Tibial nerve (tissue), 4 donors: ENCODE measurements at places on chromosomes 6 and 20. TPM values are rescaled to one million over a fixed set of nuclear protein-coding genes. Genes with fewer than 3 reads are reported as not detected.

GRCh38 chr6:36955671-36956445 is 1.3 kb downstream of the PI16 start:
- H3K27ac ChIP-seq: no peak overlapping the region
- H3K4me1 ChIP-seq: peaks cover 11% of the 10 kb centered on the region
- H3K36me3 ChIP-seq: no peaks in the 10 kb centered on the region
- no peak for DNase-seq
- no peak overlapping the region for H3K4me3 ChIP-seq

DNA sequence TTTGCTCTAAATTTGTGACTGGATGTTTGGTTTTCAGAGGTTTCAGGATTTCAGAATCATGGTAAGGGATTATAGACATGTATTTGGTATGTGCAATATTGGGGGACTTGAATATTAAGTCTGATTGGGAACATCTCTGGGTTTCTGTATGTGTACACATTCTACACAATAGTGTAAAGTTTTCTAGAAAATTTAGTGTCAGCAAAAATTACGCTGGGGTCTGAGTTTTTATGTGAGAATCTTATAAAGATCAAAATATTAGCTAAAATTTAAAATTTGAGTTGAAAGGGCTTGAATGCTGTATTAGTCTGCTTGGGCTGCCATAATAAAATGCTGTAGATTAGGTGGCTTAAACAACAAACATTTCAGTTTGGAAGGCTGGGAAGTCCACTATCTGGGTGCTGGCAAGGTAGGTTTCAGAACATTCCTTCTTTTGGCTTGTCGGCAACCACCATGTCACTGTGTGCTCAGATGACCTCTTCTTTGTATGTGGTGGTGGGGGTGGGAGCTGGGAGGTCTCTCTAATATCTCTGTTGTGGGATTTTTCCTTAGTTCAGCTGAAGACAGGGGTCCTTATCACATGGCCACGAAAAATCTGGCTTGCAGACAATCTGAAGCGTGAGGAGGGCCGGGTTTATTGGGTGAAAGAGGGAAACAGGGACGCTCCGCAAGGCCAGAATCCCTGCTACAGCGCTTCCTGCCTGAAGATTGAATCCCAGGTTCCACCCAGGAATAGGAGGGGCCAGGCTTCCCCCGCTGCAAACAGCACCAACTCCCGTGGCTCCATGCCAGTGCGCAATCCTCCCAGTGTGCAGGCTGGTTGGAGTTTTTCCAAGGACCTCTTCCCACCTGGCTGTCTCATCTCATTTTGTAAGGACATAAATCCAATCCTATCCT is 299.7 kb downstream of the PLCB1 start:
- H3K27me3 ChIP-seq: no peaks in the 10 kb centered on the region
- H3K4me1 ChIP-seq: peaks cover 25% of the 10 kb centered on the region
- peak; percentile 18 for DNase-seq

DNA sequence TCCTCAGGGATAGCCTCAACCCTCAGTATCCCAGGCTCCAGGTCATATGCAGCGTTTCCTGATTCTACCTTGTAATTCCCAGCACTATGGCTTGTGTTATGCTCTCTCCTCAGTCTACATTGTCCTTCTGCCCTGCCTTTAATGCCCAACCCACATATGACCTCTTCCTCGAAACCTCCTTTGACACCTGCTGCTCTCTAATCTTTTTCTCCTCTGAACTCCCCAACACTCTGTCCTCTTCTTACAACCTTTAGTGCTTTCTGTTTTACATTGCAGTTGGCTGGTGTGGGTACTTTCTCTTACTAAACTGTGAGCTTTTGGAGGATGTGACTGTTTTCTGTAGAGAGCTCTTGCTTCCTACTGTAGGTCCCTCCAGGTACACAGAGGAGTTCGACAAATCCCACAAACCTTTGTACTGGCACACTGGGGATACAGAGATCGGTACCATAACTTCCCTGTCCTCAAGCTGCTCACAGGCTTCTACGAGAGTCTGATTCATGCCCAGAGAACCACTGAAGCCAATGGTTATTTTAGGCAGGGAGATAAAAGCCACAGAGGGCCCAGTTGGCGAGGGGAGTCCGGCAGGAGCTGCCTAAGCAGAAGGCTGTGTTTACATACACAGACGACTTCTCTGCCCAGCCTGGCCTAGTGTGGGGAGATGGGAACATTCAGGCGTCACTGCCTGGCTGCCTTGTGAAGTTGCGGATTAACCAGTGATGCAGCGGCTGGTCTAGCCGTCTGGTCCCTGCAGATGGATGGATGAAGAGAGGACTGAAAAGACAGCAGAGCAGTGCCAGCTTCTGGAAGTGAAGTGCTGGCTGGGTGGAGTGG is 8.4 kb upstream of the EPB41L1 start:
- H3K36me3 ChIP-seq: no peaks in the 10 kb centered on the region
- DNase-seq: no peak
- no peak overlapping the region for H3K4me3 ChIP-seq
- peaks cover 4% of the 10 kb centered on the region for H3K4me1 ChIP-seq

DNA sequence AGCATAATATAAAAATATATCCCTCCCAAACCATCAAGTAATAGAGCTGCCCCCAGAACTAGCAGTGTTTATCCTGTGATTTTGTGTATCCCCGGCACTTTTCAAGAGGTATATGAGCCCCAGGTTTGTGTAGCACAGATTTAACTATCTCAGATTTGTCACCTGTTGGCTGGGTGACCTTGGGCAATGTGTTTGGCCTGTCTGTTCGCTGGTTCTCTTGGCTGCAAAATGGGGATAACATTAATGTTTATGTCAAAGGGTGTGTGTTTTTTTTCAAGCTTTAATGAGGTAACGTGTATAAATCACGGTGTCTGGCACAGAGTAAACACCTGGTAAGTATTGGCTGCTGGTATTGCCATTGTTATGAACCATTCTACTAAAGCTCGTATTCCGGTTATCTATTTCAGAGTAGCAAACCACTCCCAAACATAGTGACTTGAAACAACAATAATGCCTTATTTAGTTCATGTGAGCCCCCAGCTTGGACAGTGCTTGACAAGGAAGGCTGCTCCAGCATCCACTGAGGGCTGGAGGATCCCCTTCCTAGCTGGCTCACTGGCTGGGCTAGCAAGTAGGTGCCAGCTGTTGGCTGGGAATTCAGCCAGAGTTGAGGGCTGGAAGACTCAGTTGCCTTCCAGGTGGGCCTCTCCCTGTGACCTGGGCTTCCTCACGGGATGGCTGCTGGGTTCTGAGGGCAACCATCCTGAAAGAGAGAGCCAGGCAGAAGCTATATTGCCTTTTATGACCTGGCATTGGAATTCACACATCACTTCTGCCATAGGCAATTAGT is 36.2 kb downstream of the PDRG1 start:
- H3K4me1 ChIP-seq: no peaks in the 10 kb centered on the region
- H3K36me3 ChIP-seq: no peaks in the 10 kb centered on the region
- no peaks in the 10 kb centered on the region for H3K27me3 ChIP-seq
- no peak overlapping the region for H3K27ac ChIP-seq
- no peak for DNase-seq

- no peak overlapping the region for H3K27ac ChIP-seq
- DNase-seq: no peak
- no peaks in the 10 kb centered on the region for H3K27me3 ChIP-seq
- no peaks in the 10 kb centered on the region for H3K4me1 ChIP-seq
- no peak overlapping the region for H3K4me3 ChIP-seq
- H3K36me3 ChIP-seq: no peaks in the 10 kb centered on the region
Observed at GRCh38 chr6:134730013-134730412, 219.9 kb downstream of the ALDH8A1 start.

- H3K4me3 ChIP-seq: no peak overlapping the region
- DNase-seq: no peak
- no peaks in the 10 kb centered on the region for H3K27me3 ChIP-seq
- H3K27ac ChIP-seq: no peak overlapping the region
Observed at GRCh38 chr6:6760002-6760401, 171.5 kb downstream of the LY86 start.

DNA sequence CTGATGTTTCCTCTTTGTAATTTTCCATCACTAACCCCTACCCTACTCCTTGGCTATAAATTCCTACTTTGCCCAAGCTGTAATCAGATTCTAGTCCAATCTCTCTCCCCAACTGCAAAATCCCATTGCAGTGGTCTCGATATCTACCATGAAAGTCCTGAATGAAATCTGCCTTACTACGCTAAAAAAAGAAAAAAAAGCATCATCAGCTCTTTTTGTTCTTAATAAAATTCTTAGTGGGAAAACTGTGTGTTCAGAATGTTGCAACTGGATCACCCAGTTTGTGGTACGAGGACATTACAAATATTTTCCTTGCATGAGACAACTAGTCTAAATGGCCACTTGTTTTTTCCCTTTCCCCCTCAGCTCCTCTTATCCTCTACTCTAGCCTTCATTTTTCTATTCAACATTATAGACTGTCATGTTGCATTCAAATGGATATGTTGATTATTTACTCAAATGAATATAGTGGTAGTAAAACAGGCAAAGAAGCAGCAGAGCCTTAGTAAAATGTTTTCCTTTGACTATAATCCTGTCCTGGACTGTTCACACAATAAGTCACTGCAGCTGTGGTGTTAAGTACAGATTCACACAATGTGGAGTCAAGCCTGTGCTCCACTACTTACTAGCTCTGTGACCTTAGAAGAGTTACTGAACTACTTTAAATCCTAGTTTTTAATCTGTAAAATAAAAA is 527.1 kb upstream of the MARCKS start:
- no peaks in the 10 kb centered on the region for H3K36me3 ChIP-seq
- no peak overlapping the region for H3K4me3 ChIP-seq
- no peaks in the 10 kb centered on the region for H3K27me3 ChIP-seq
- no peak for DNase-seq

GRCh38 chr6:166194914-166195859 is 27.5 kb upstream of the TBXT start:
- no peak overlapping the region for H3K4me3 ChIP-seq
- no peak overlapping the region for H3K27ac ChIP-seq
- H3K4me1 ChIP-seq: peaks cover 5% of the 10 kb centered on the region

- peak overlapping the region; percentile 32 for H3K27ac ChIP-seq
- peaks cover 11% of the 10 kb centered on the region for H3K4me1 ChIP-seq
- no peak overlapping the region for H3K4me3 ChIP-seq
- no peaks in the 10 kb centered on the region for H3K27me3 ChIP-seq
Observed at GRCh38 chr6:21831521-21832291, 238.2 kb downstream of the SOX4 start.

GRCh38 chr6:87808005-87808757 is 106.1 kb upstream of the AKIRIN2 start:
- H3K27ac ChIP-seq: no peak overlapping the region
- H3K36me3 ChIP-seq: no peaks in the 10 kb centered on the region
- H3K4me1 ChIP-seq: no peaks in the 10 kb centered on the region
- H3K27me3 ChIP-seq: no peaks in the 10 kb centered on the region

DNA sequence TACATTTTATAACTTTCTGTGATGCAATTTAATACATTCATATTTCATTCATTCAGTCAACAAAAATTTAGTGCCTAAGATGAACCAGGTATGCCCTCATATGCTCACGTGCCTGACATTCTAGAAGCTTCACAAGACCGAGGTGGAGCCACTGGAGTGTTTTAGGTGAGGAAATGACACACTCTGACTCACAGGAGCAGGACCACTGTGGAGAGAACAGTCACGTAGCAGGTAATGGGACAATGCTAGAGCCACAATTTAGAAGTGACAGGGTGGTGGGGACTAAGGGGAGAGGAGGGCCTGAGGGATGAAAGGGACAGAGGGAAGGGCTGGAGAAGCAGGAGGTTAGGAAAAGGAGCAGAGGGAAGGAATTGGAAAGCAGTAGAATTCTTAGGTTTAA is 17.6 kb upstream of the HLA-A start:
- no peak for DNase-seq
- H3K4me1 ChIP-seq: no peaks in the 10 kb centered on the region
- no peaks in the 10 kb centered on the region for H3K27me3 ChIP-seq
- H3K36me3 ChIP-seq: no peaks in the 10 kb centered on the region
- H3K27ac ChIP-seq: peak overlapping the region; percentile 3

- H3K4me1 ChIP-seq: no peaks in the 10 kb centered on the region
- no peak overlapping the region for H3K4me3 ChIP-seq
Observed at GRCh38 chr6:141133836-141134235, 998.9 kb upstream of the GJE1 start.

GRCh38 chr6:3376064-3376463 is 80.8 kb downstream of the SLC22A23 start:
- no peak overlapping the region for H3K4me3 ChIP-seq
- no peak for DNase-seq
- H3K27me3 ChIP-seq: no peaks in the 10 kb centered on the region

DNA sequence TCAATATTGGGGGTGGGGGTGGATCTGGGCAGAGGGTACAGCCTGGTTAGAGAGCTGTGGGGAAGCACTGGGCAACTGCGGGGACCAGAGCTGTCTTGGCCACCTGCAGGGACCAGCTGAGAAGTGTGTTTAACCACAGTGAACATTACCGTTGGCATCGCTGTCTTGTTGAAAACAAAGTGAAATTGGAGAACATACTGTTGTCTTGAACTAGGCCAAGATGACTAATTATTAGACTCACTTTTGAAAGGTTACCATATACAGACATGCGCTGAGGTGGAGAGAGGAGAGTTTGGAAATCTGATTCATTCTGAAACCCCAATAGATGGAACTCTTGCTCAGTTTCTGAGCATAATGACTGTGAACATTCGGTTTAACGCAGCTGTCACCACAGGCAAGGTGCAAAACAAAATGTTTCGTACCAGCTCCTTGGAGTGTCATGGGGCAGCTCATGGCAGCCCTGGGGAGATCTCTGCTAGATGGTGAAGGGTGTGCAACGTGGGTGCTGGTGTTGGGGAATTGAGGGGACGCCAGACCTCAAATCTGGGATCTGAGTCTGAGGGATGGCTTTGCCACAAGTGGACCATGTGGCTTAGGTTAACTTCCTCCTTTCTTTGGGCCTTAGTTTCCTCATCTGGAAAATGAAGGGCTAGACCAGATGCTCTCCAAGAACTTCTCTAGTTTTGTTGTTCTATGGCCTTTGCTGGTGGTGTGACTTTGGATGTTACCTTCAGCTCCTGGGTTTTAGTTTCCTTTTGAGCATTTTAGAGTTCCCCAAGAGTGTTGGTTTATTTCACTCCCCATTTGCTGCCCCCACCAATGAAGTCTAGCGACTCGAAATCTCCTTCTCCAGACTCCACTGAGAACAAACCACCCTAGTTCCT is 24.6 kb upstream of the GTSF1L start:
- H3K4me3 ChIP-seq: no peak overlapping the region
- H3K36me3 ChIP-seq: no peaks in the 10 kb centered on the region
- H3K27me3 ChIP-seq: peaks cover 11% of the 10 kb centered on the region
- H3K27ac ChIP-seq: no peak overlapping the region

DNA sequence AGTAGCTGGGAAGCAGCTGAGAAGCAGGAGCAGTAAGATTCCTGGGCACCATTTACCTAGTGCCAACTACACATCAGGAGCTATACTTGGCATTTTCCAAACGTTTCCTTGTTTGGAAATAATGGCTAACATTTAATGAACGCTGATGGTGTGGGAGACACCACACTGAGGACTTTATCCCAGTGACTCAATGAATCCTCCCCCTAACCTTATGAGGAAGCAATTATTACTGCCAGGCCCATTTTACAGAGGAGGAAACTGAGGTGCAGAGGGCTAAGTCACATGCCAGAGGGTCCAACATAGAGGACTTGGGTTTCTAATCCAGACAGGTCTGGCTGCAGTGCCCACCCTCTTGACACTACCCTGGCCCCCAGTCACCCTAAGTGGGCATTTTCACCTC is 6.1 kb downstream of the PTGIS start:
- no peak for DNase-seq
- H3K4me3 ChIP-seq: no peak overlapping the region
- peak overlapping the region; percentile 59 for H3K27ac ChIP-seq
- no peaks in the 10 kb centered on the region for H3K4me1 ChIP-seq

- no peaks in the 10 kb centered on the region for H3K36me3 ChIP-seq
- DNase-seq: no peak
- H3K27me3 ChIP-seq: peaks cover 4% of the 10 kb centered on the region
- peaks cover 43% of the 10 kb centered on the region for H3K4me1 ChIP-seq
- no peak overlapping the region for H3K27ac ChIP-seq
Observed at GRCh38 chr6:137494988-137495702, 951 bp upstream of the OLIG3 start.

PKIB gene
- total RNA-seq: 2.0 TPM

OPRM1 gene
- not detected for total RNA-seq
